ENCODE measurements at places on chromosomes 1 and 21.

GRCh38 chr1:47927165-47927564 is 70.0 kb downstream of the TRABD2B start:
- DNase-seq: no peak

GRCh38 chr1:207888652-207889051 is 22.3 kb downstream of the CD34 start:
- no peak for DNase-seq

GRCh38 chr1:46581681-46582455 is 22.2 kb downstream of the MKNK1 start:
- DNase-seq: peak; percentile 96

- no peak for DNase-seq
Observed at GRCh38 chr1:7301664-7301981, 469.5 kb upstream of the VAMP3 start.

DNA sequence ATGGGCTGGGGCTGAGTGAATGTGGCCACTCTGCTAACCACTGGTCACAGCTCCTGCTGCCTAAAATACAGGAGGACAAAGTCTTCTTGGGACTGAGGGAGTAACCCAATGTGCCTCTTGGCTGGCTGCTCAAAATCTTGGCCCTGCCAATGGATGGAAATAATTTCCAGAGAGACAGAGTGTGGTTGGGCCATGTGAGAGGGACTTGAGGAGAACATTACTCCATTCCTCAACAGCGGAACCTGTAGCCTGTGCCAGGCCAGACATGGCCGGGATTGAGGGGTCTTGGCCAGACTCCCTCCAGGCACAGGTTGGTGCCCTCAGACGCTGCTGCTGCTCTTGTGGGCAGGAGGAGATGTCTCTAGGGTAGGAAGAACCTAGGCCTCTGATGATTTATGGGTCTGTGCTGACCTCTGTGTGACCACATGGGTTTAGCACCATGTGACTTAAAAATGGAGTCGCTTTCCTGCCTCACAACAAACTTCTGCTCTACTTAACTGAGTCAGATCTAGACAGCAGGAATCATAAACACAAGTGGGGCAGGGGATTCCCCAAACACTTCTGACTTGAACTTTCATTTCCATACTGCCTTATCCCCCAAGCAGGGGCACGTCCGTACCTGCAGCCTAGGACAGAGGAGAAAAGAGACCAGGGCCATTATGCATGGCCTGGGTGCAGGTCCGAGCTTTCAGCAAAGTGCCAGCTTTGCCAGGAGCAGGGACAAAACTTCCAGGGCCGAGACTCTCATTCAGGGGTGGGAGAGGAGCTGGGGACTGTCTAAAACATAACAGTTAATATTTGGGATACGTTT is 79.2 kb downstream of the CD34 start:
- DNase-seq: no peak

- DNase-seq: no peak
Observed at GRCh38 chr1:32249831-32250525, 1.1 kb upstream of the LCK start.

DNA sequence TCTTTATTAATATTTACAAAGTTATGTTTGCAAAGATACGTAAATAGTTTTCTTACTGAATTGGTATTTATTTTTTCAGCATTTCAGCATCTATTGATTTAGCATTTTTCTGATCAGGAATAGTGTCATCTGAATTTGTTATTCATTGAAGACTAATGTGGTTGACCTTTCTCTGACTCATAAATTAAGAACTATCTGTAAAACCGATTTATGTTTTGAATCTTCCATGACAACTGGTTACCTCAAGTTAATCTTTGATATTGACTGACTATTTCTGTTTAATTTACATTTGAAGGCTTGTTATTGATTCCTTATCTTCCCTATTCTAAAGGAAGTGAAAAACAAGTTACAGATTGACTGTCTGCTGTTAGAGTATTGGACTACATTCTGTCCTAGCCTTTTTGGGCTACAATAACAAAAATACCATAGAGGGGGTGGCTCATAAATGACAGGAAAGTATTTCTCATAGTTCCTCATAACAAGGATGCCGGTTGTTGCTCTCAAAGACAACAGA is 1131.4 kb downstream of the PLA2G4A start:
- DNase-seq: no peak

- no peak for DNase-seq
Observed at GRCh38 chr21:35197992-35198431, 148.9 kb upstream of the RUNX1 start.

DNA sequence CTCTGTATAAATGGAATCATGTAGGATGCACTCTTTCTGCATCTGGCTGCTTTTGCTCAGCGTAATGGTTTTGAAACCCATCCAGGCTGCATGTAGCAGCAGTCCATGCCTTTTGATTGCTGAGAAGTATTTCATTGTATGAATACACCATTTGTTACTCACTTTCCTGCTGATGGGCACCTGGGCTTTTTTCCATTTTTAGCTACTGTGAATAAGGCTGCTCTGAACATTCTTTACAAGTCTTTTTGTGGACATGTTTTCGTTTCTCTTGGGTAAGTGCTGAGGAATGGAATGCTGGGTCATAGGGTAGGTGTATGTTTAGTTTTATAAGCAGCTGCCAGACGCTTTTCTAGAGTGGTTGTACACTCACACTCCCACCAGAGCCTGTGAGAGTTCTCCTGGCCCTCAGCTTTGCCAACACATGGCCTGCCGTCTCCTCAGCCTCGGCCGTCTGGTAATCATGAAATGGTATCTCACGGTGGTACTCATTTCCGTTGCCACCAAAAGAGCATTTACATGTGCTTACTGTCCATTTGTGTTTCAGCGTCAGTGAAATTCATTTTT is 22.7 kb downstream of the SLX9 start:
- DNase-seq: no peak

DNA sequence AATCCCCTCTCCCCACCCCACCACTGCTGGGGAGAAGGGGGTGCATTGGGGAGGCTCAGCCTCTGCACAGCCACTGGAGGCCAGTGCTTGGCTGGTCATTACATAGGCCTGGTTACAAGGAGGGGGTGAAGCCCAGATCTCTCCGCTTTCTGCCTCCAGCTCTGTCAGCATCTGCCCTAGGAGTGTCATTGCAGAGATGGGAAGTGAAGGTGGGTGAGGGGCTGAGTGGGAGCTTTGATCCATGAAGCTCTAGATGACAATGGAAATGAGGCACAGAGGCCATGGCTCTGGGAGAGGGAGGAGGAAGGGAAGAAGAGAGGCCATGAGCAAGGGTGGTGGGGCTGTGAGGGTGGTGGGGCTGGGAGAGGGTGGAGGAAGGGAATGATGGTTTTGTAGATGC is 411.6 kb downstream of the MATN1 start:
- DNase-seq: no peak

DNA sequence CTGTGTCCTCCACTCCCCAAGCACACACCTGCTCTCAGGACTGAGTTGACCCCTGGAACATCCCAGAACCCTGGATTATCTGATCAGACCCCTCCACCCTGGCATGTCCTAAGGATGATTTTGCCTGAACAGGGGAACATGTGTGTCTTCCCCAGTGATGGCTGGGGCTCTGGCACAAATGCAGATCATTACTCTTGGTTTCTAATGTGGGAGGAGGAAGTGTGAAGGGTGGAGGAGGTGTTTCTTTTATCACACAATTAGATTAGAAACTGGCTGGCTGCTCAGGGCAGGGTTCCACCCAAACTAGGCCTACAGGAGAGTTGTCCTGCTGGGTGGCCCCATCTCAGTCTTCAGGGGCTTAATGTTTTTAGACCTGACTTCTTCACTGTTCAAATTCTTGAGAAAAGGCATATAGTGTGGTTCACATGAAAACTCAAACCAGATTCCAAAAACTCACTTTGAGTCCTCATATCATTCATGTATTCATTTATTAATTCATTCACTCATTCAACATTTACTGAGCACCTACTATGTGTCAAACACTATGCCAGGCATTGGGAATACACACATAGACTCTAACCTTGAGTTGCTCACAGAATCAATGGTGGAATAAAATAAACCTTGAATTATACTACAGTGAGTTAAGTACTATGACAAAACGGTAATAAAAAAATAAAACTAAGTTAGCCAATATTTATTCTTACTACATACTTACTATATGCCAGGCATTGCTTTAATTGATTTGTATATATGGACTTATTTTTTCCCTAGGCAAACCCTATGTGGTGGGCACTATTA is 221.8 kb upstream of the JUN start:
- no peak for DNase-seq

GRCh38 chr1:2429780-2430591 is 17.6 kb upstream of the PEX10 start:
- DNase-seq: no peak

GRCh38 chr21:30984889-30985288 is 53.4 kb downstream of the KRTAP19-8 start:
- DNase-seq: no peak

DNA sequence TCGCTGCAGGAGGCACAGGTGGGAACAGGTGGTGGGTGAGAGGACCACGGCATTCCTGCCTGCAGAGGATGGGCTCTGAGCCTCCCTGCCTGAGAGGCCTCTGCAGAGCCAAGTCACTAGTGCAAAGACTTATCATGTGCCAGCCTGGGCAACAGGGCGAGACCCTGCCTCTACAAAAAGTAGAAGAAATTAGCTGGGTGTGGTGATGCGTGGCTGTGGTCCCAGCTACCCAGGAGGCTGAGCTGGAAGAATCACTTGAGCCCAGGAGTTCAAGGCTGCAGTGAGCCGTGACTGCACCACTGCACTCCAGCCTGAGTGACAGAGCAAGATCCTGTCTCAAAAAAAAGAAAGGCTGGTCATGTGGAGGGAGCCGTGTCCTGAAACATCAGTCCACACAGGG is 46.4 kb downstream of the PKNOX1 start:
- no peak for DNase-seq

DNA sequence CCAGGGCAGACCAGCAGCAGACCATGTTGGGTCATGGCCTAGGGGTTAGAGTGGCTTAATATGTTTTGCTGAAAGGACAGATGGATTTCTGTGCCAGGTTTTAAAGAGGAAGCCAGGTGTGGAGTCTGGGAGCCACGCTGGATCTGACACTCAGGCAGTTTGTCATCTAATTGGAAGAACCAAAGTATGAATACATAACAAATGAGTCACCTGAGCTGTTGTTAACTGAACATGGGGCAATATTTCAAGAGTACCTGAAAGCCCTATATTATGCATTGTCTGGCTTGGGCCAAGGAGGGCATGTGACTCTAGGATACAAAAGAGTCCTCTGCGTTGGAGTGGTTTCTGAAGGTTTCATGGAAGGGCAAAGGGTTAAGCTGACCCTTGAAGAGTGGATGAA is 70.6 kb downstream of the LMO4 start:
- no peak for DNase-seq

DNA sequence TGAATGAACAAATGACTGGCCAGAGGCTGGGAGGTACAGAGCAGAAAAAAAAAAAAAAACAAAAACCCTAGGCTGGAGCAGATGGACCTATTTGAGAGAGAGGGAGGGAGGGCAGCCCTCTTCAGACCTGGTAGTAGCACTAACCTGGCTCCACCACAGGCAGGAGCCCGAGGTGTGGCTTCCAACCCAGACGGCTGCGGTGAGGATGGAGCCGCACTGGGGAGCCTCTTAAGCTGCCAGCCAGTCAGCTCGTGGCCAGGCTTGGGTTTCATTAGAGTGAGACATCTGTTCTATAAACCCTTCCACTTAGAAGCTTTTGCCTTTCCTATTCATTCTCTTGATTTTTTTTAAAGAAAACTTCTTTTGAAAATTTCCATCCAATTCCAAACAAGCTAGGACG is 16.8 kb downstream of the LGR6 start:
- DNase-seq: no peak

GRCh38 chr1:7681401-7681800 is 89.7 kb upstream of the VAMP3 start:
- no peak for DNase-seq

DNA sequence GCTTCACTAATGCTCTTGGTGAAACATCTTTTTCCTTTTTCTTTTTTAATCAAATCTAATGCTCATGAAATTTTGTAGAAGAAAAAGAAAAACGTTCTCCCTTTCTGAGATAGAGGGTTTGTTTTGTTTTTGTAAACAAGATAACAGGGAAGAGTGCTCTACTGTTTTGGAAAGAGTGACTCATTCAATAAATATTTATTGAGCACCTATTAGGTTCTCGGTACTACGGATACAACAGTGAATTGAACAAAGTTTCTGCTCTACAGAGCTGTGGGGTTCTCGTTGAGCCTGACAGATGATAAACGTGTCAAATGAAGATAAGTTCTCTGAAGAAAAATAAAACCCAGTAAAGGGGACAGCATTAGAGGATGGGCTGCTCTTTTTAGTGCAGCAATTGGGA is 7.0 kb downstream of the PGM1 start:
- no peak for DNase-seq

- DNase-seq: no peak
Observed at GRCh38 chr1:24694380-24694843, 50.8 kb upstream of the CLIC4 start.

- DNase-seq: no peak
Observed at GRCh38 chr21:24824209-24824608, 783.1 kb downstream of the MRPL39 start.

GRCh38 chr1:32349211-32349708 is 13.0 kb downstream of the FAM229A start:
- peak; percentile 67 for DNase-seq

GRCh38 chr1:220056374-220056773 is 10.1 kb upstream of the EPRS1 start:
- DNase-seq: no peak

DNA sequence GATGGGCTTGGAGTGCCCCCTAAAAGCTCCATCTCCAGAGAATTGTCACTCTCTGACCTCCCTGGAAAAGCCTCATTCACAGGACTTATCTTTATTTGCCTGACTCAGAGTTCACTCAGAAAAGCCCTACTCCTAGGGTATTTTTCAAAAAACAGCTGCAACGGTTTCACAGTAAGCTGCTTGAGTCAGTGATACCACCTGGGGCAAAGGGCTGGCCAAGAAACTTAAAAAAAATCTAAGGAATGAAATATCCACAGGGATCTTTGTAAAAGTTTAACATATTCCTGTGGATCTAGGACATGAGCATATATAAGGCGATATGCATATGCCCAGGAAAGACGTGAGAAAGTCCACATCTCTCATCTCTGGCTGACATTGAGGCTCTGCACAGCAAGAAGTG is 33.8 kb upstream of the TSPAN2 start:
- DNase-seq: no peak

DNA sequence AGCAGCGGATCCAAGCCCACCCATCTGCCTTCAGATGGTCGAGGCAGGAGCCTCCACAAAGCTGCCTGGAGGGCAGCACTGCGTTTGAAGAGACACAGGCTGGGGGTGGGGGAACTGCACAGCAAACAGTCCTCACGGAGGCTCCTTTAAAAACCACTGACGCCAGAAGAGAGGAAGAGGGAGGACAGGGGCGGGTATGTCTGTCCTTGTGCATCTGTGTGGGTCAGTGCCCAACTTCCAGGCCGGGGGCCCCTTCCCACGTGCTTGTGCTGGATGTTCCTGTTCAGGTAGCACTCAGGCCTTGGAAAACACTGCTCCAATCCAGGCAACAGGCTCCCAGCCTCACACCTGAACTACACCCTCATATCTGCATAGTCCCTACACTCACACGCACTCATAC is 7.7 kb downstream of the AHDC1 start:
- no peak for DNase-seq

- DNase-seq: no peak
Observed at GRCh38 chr1:55005351-55006140, 6.8 kb downstream of the BSND start.

- DNase-seq: no peak
Observed at GRCh38 chr1:48889082-48889481, 112.4 kb upstream of the BEND5 start.

GRCh38 chr1:247415423-247416361 is at the start of gene NLRP3:
NLRP3 (plus strand) TSS chr1:247416173; CDS start chr1:247418801, 2,628 bp downstream.
- peak; percentile 81 for DNase-seq
